Activated naive CD8-positive, alpha-beta T cell treated with anti-CD3 and anti-CD28 coated beads for 36 hours (primary cell): ENCODE measurements at places on chromosomes 2 and 18. TPM values are rescaled to one million over a fixed set of nuclear protein-coding genes. Genes with fewer than 3 reads are reported as not detected.

- no peak for DNase-seq
Observed at GRCh38 chr18:2396162-2396505, 175.2 kb downstream of the METTL4 start.

- DNase-seq: no peak
Observed at GRCh38 chr2:7030810-7031209, 113.6 kb downstream of the RNF144A start.

- no peak for DNase-seq
Observed at GRCh38 chr2:69086466-69086865, 73.5 kb downstream of the ANTXR1 start.

Gene STAT4
- total RNA-seq: 81.0 TPM

Gene GLI2
- total RNA-seq: not detected

DNA sequence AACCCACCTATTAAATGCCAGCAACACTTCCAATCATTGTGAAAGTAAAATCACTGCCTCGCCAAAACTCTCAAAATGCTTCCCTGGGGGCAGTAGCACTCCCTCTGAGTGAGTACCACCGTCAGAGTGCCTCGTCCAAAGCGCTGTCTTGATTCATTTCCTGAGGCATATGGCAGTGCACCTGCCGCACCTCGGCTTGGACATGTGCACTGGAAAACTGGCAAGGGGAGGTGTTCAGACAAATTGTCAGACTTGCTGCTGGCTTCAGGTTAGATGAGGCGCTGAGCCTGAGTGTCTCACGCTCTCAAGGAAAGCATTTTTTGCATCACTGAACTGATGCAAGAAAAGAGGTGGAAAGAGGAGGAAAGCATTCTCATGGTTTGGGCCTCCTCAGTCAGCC is 132.8 kb downstream of the ATL2 start:
- DNase-seq: no peak

GRCh38 chr2:141508806-141509595 is 621.8 kb downstream of the LRP1B start:
- no peak for DNase-seq

DNA sequence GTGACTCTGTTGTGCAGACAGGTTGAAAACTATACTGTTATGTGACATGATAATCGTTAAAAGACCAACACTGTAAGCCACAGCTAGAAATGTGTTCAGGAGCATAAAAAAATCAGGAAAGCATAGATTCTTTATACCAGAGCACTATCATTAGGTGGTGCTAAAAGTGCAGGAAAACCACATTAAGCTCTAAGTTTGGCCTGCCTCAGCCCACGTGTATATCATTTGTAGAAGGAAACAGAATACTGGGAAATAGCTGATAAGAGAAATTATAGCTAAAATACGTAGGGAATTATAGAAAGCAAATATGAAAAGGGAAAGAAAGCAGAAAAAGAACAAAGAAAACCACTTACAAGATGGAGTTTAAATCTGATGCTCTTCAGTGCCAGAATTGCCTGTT is 26.5 kb upstream of the C2orf74 start:
- no peak for DNase-seq
